ENCODE measurements at places on chromosomes 7 and 10. TPM values are rescaled to one million over a fixed set of nuclear protein-coding genes. Genes with fewer than 3 reads are reported as not detected.

GRCh38 chr7:80277434-80278427 is 143.1 kb downstream of the GNAI1 start:
- DNase-seq = no peak
- no peaks in the 10 kb centered on the region for H3K27me3 ChIP-seq
- H3K27ac ChIP-seq = no peak overlapping the region
- H3K36me3 ChIP-seq = no peaks in the 10 kb centered on the region

GRCh38 chr10:30736685-30737232 is 107.2 kb upstream of the LYZL2 start:
- no peak overlapping the region for H3K27ac ChIP-seq
- DNase-seq = no peak
- no peaks in the 10 kb centered on the region for H3K36me3 ChIP-seq
- H3K27me3 ChIP-seq = no peaks in the 10 kb centered on the region

DNA sequence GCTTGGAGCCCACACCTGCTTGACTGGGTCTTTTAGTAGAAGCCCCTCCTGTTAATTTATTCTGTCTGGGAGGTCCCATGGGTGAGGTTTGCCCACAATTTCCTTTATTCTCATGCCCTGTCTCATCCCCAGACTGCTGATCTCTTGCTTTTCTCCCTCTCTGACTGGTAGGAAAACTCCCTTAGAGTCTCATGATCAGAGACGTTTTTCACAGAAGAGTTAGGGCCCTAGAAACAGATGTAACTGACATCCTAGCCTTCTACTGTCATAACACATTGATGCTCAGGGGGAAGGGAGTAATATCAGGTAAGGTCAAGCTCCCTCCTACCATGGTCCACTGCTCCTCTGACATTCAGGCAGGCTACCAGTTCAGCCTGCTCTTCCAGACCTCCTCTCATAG is 43.7 kb upstream of the WASL start:
- H3K27ac ChIP-seq = no peak overlapping the region
- no peak for DNase-seq
- no peaks in the 10 kb centered on the region for H3K27me3 ChIP-seq
- H3K36me3 ChIP-seq = no peaks in the 10 kb centered on the region
- H3K4me3 ChIP-seq = no peak overlapping the region

- no peak overlapping the region for H3K27ac ChIP-seq
- H3K4me1 ChIP-seq = peaks cover 7% of the 10 kb centered on the region
- DNase-seq = no peak
- no peaks in the 10 kb centered on the region for H3K27me3 ChIP-seq
Measured at GRCh38 chr7:157507987-157508386, 171.2 kb downstream of the DNAJB6 start.

- H3K27ac ChIP-seq = no peak overlapping the region
- no peaks in the 10 kb centered on the region for H3K36me3 ChIP-seq
- H3K4me1 ChIP-seq = no peaks in the 10 kb centered on the region
- no peak overlapping the region for H3K4me3 ChIP-seq
Measured at GRCh38 chr7:43674559-43675436, 54.5 kb downstream of the COA1 start.

GRCh38 chr10:49830846-49831245 is 68.7 kb upstream of the OGDHL start:
- no peak for DNase-seq
- H3K4me3 ChIP-seq = no peak overlapping the region
- no peak overlapping the region for H3K27ac ChIP-seq
- no peaks in the 10 kb centered on the region for H3K27me3 ChIP-seq

GRCh38 chr7:30424506-30424905 is 54.1 kb downstream of the NOD1 start:
- peaks cover 7% of the 10 kb centered on the region for H3K36me3 ChIP-seq
- DNase-seq = no peak
- H3K4me3 ChIP-seq = no peak overlapping the region

GRCh38 chr10:96463562-96463961 is 50.2 kb downstream of the TLL2 start:
- no peak overlapping the region for H3K4me3 ChIP-seq
- no peak for DNase-seq
- H3K36me3 ChIP-seq = no peaks in the 10 kb centered on the region
- no peaks in the 10 kb centered on the region for H3K27me3 ChIP-seq
- no peaks in the 10 kb centered on the region for H3K4me1 ChIP-seq

DNA sequence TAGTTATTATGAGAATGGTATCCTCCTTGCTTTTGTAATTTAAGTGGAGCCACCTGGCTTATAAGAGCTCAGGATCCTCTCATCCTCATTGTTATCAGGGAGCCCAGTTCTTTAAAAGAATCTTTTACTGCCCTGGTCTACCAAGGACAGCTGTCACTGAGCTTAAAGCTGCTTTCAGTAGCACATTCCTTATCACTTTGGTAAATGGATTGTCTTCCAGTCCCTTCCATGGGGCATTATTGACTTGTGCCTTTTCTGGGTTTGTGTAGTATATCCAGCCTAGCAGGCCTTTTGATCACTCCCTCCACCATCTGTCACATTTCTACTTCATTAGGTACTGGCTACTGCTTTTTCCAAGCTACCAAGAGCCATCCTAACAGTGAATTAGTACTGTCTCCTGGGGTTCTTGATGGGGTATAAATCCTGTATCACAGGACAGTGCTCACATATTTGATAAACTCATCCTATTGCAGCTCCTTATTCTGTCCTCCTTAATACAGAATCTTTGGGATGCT is 208.9 kb downstream of the TMEM26 start:
- H3K27me3 ChIP-seq = no peaks in the 10 kb centered on the region
- H3K4me3 ChIP-seq = no peak overlapping the region
- no peak for DNase-seq
- no peak overlapping the region for H3K27ac ChIP-seq

DNA sequence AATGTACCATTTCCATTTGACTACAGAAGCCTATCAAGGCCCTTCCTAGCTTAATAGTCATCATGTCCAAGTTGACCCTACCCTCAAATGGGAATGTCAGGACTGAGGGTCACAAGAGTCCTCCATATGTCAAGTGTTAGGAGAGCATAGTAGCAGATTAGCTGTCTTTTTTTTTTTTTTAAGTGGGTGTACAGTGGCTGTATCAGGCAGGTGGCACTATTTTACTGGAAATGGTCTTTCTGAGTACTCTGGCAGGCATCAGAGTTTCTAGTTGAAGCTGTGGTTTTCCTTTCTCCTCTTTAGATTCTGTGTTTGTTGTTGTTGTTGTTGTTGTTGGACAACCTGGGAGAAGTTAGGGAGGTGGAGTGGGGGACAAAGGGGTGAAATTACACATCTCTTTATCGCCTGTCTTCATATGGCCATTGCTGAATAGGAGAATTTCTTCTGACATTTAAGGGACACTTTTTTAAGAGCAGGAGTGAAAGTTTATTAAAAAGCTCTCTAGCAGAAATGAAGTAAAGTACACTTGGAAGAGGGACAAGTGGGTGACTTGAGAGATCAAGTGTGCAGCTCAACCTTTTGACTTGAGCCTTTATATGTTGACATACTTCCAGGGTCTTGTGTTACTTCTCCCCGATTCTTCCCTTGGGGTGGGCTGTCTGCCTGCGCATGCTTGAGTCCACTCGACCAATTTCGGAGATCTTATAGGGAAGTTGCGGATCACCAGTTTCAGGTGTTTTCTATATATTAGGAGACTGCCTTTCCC is 104.1 kb upstream of the FOXP2 start:
- no peak overlapping the region for H3K27ac ChIP-seq
- H3K4me1 ChIP-seq = no peaks in the 10 kb centered on the region
- no peak overlapping the region for H3K4me3 ChIP-seq
- DNase-seq = no peak

DNA sequence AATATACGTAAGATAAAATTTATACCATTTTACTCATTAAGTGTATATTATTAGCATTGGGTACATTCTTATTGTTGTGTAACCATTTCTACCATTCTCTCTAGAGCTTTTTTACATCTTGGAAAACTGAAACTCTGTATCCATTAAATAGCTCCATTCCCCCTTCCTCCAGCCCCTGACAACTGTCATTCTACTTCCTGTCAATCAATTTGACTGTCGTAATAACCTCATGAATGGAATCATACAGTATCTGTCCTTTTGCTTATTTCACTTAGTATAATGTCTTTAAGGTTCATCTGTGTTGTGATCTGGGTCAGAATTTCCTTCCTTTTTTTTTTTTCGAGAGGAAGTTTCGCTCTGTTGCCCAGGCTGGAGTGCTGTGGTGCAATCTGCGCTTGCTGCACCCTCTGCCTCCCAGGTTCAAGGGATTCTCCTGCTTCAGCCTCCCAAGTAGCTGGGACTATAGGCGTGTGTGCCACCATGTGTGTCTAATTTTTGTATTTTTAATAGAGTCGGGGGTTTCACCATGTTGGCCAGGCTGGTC is 15.6 kb downstream of the ZRANB1 start:
- H3K27ac ChIP-seq = no peak overlapping the region
- H3K27me3 ChIP-seq = no peaks in the 10 kb centered on the region
- no peak overlapping the region for H3K4me3 ChIP-seq
- no peaks in the 10 kb centered on the region for H3K4me1 ChIP-seq

- H3K36me3 ChIP-seq = peaks cover 8% of the 10 kb centered on the region
- no peak overlapping the region for H3K4me3 ChIP-seq
- H3K27ac ChIP-seq = no peak overlapping the region
- no peak for DNase-seq
Measured at GRCh38 chr10:670990-671389, 18.5 kb downstream of the DIP2C start.

GRCh38 chr10:50807851-50808776 is 68.4 kb downstream of the ASAH2B start:
- DNase-seq = peak; percentile 20
- H3K4me1 ChIP-seq = no peaks in the 10 kb centered on the region
- H3K27ac ChIP-seq = no peak overlapping the region
- H3K27me3 ChIP-seq = no peaks in the 10 kb centered on the region
- no peaks in the 10 kb centered on the region for H3K36me3 ChIP-seq
- H3K4me3 ChIP-seq = no peak overlapping the region

DNA sequence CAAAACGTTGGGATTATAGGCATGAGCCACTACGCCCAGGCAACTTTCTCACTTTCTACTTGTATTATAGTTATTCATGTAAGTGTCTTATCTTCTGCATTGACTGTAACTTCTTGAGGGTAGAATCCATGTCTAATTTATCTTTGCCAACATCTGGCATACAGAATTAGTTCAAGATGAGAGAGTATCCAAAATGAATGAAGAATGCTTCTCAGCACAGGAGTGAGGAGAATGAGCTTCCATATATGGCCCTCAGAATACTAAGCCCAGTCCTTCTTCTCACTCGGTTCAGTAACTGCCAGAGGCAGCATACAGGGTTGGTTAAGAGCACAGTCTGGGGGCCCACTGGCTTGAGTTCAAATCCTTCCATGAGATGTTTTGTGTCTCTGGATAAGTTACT is 75.0 kb upstream of the LRRC17 start:
- no peak overlapping the region for H3K4me3 ChIP-seq
- no peaks in the 10 kb centered on the region for H3K36me3 ChIP-seq
- DNase-seq = no peak
- no peaks in the 10 kb centered on the region for H3K27me3 ChIP-seq

DNA sequence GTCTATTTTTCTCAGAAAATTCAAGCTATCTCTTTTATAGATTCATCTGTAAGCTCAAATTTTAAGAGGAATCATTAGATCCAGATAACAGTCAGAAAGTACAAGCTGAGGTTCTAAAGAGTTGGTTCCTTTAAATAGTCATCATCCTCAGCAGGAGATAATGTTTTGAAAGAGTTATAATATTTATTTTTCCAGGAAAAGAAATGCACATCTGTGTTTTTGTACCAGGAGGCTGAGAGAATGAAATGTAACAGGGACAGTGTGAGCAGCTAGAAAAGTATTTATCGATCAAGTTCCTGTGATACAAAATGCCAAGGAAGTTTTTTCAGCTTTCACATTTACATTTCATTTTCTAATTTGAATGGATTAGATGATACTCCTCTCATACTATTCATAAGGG is 120.2 kb upstream of the LRRTM3 start:
- no peaks in the 10 kb centered on the region for H3K4me1 ChIP-seq
- H3K27ac ChIP-seq = no peak overlapping the region
- no peak for DNase-seq
- no peak overlapping the region for H3K4me3 ChIP-seq

DNA sequence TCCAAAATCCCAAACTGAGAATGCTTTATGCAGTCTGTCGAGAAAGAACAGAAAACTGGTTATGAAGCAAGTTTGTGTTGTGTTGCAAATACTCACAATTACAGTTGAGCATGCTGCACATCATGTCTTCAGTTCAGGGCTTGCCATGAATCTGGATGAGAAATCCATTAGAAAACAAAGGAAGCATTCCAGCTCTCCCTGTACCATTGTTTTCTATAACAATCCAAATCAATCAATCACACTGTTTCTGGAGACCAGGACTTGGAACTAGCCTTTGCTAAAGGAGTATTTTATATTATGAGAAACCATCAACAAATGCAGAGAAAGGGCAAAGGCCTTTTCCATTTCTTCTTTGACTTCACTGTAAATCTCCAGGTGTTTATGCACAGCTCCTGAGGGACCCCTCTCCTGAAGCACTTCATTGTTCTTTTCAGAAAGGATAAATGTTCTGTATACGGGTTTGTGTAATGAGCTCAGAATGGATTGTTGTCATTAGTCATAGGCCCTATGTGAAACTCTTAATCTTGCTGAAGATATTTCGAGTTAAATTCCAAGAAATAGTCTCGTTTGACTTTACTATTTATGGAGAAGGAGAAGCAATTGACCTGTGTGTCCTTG is 364.7 kb upstream of the POM121L12 start:
- H3K4me1 ChIP-seq = no peaks in the 10 kb centered on the region
- no peaks in the 10 kb centered on the region for H3K27me3 ChIP-seq
- DNase-seq = no peak
- H3K27ac ChIP-seq = no peak overlapping the region

DNA sequence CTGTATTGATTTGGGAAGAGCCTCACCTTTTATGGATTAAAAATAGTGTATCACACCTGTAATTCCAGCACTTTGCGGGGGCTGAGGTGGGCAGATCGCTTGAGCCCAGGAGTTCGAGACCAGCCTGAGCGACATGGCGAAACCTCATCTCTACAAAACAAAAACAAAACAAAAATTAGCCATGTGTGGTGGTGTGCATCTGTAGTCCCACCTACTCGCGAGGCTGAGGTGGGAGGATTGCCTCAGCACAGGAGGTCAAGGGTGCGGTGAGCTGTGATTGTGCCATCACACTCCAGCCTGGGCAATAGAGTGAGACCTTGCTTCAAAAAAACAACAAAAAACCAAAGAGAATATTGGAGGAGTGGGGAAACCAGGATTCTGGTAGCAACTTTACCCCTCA is 79.6 kb downstream of the LRMDA start:
- DNase-seq = no peak
- no peaks in the 10 kb centered on the region for H3K27me3 ChIP-seq
- H3K4me3 ChIP-seq = no peak overlapping the region

Gene LYZL1
- not detected for total RNA-seq

Gene HGF
- total RNA-seq = 4.3 TPM

Gene SYCE1
- total RNA-seq = 0.40 TPM

Gene NPVF
- not detected for total RNA-seq

Gene OR6V1
- total RNA-seq = not detected
